LHCN-M2 (cell line): ENCODE measurements at places on chromosomes 4 and X.

DNA sequence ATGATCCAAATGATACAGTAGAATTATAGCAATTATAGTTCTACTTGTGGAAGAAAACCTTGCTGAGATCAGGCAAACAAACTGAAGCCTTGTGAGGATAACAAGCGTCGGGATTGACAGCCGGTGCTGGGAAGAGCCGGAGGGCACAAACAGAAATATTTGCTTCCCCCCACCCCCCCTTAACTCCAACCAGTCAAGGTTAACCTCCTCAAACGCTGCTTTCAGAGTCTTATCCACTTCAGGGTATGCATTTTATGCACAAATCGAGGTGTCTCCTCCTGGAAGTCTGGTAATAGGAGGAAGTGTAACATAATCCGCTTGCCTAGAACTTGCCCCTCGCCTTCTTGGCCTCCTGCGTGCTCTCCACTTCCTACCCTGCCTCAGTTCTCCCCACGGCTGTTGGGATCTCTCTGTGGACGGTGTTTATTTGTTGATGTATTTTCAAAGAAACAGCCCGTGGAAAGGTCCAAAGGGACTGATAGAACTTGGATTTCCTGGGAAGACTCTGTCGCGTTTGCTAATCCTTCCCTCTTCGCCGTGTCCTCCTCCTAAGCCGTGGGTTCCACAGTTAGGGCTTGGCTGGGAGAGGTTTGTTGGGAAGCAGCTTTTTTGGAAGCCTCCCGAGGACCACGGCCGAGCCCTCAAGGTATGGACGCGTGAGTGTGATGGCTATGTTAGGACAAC, 4.1 kb upstream of the ARX start:
- no peak for DNase-seq

DNA sequence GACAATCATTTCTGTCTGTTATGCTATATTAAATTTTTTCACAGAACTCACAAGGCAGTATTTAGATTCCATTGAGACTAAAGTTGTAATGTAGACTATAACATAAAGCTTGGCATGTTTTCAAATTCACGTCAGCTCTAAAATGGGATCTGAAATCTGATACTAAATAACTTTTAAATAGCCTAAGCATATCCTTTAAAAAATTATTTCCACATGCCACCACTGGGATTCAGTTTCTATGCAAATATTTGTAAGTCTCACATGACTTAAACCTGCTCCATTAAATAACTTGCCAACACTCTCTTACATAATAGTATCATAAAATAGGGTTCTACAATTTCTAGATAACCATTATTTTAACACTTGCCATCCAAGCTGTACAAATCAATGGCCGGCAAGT, 32.4 kb downstream of the KLHL8 start:
- DNase-seq, result peak; percentile 27

DNA sequence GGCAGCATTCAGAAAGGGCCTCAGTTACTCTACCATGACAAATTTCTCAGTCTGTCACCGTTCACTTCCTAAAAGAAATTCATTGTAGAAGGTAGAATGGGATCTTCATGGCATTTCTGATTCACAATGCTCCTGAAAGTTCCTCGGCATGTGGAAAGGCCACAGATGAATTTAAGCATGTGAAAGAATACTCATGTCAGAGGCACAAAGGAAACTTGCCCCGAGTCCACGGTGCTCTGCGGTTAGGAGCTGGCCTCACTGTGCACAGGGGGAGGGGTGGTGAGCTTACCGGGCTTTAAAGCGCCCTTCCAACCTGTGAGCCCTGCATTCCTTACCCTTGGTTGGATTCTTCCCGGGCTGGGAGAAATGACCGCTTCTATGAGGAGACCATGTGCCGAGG, 9.3 kb downstream of the TKTL1 start:
- no peak for DNase-seq

GRCh38 chr4:148847544-148848255, 405.5 kb upstream of the NR3C2 start:
- DNase-seq, result no peak

DNA sequence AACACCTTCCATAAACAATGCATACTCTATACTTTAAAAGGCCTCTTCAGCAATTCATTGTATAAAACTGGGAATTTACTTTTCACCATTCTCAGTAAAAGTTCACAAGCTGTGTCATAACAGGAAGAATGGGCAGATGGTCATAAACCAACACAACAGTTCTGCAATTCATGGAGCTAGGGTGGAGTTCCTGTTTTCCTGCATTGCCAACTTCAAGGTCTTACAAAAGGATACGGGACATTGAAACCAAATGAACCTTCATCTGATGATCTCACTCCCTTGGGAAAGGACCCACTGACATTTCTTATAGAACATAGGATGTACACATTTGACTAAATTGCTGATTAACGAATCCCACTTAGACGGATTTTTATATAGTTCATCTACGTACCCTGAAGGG, 4.1 kb downstream of the KDR start:
- DNase-seq, result no peak

- no peak for DNase-seq
Observed at GRCh38 chr4:140952717-140953116, 180.6 kb downstream of the RNF150 start.

GRCh38 chrX:15343075-15343476, 7.8 kb upstream of the PIGA start:
- peak; percentile 14 for DNase-seq

DNA sequence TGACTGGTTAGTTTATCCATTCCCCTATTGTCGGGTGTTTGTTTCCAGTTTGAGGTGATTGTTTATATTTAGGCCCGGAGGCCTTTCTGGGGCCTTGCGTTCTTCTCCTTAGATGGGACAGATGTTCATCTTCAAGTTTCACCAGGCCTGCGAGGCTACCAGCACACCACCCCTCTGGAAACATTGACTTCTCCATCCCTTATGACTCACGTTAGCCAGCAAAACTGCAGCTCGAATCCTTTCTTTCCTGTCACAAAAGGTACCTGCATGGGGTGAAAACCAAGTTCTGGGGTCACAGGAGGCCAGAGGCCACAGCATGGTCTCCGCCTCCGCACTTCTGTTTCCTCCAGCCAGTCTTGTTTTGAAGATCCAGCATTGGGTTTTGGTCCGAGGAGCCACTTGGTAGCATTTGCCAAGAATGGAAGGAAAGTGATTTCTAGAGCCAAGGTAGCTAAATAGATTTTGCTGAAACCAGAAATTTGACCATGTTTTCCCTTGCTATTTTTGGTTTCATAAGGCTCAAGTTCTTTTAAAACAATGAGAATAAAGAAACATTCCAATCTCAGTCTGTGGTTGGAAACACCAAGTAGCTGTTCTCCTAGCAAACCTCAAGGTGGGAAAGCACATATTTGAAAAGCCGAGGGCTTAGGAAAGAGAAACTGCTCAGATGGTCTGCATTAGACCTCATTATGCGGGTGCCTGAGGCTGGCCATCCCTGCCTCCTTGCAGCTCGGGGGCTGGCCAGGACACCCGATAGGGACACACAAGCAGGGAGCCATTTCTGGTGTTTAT, 5.6 kb downstream of the NYX start:
- peak; percentile 57 for DNase-seq

DNA sequence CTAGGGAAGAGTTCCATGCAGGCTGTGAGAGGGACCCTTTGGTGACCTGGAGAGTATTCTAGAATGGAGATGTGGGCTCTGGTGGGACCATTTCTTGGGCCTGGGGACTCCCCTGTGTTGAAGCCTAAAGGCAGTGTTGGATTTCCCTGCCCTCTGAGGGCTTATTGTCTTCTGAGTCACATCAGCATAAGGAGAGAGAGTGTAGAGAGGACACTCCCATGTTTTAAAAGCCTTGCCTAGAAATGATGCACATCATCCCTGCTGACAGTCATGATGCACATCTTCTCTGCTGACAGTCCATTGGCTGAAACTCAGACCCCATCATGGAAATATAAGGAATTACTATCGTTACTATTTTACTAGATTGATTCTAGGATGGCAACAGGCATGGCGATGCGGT, 51.9 kb downstream of the FAM114A1 start:
- DNase-seq, result peak; percentile 10

DNA sequence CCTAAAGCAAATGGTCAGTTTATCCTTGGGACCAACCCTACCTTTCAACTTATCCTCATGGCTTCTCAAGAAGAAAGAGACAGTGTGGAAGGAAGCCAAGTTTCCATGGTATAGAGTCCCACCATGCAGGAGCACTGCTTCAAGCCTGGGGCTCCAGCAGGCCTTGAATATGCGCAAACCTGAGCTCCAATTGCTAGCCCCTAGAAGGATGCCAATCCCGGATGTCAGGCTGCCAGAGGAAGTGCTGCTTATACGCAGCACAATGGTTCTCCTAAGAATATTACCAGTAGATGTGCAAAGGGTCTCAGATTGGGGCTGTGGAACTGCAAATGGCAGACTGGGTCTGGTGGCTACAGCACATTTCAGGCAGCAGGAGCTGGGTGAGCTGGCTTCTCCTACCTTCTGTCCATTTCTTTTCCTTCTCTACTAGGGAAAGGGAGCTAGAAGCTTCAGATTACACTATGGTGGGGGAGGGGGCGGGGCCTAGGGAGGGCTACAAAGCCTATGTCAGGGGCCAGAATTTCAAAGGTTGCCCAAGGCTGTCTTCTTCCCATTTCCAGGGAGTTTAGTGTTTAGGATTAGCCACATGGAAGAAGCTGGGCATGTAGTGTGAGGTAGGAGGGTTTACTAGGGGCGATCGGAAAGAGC, 40.7 kb upstream of the CITED1 start:
- DNase-seq, result no peak

- DNase-seq, result no peak
Observed at GRCh38 chrX:46645614-46646013, 72.0 kb downstream of the CHST7 start.

GRCh38 chrX:72258174-72258573, 18.9 kb downstream of the RPS4X start:
- peak; percentile 70 for DNase-seq

DNA sequence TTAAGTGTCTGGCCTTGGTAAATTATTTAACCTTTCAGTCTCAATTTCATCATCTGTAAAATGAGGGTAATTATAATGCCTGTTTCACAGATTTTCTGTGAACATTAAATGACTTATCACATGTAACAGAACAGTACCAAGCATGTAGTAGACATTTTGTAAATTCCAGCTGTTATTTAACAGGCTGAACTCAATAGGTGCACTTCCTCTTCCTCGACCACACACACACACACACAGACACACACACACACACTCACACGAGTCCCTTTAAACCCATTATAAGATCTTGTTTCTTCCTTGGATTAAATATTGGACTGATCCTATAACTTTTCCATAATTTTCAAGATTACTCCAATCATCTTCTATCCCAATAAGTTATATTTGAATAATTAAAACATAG, 53.4 kb upstream of the COL25A1 start:
- no peak for DNase-seq

GRCh38 chr4:7337196-7338058, 97.3 kb downstream of the PSAPL1 start:
- no peak for DNase-seq

DNA sequence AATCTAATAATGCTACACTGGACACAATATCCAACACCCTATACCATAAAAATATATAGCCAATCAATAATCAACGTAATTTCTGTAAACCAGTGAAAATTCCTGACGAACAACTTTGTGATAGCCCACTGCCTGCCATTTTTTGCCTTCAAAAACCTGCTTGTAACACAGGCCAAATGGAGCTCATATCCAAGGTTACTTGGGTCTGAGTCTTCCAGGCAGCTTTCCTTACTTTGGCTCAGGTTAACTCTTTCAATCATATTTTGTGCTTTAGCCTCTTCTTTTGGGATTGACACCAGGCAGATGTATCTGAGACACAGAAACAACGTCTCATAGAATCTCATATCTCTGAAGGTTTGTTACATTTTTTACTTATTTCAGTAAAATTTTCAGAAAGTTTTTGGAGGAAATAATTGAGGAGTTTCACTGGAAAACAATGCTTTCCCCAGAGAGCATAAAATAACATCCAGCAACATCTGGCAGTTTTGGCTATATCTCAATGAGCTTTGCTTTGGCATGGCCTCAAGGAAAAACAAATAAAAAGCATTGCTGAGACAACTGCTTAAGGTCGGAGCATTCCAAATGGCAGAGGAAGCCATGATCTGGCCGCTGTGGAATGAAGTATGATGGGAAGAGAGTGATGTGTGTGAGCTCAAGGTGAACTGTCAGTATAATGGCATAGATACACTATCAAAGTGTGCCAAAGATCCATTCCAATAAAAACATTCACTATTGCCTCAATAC, 162.9 kb upstream of the SPIN4 start:
- peak; percentile 79 for DNase-seq

GRCh38 chr4:101269682-101270081, 77.6 kb downstream of the PPP3CA start:
- no peak for DNase-seq

DNA sequence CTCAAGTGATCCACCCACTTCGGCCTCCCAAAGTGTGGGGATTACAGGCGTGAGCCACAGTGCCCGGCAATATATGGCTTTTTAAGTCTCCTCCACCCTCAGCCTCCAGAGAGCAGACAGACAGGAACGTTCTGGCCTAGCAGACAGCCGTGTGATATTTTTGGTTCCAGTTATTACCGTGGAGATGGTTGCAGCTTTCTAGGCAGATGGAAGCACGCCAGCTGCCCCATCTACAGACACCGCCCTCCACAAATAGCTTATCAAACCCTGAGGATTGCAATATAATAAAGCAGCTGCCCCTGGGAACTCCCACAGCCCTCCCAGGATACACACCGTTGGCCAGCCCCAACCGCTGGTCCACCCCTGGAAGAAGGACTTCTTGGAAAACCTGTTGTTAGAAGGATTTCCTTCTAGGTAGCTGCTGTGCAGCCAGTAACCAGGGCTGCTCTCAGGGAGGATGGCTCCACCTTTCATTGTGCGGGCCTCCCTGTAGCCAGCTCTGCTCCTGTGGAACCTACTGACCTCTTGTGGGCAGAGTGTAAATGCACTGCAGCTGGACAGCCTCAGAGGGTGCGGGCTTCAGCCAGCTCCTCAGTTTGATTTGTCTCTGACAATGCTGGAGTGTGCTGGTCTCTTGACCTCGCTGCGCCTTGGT, 44.0 kb downstream of the SLC25A5 start:
- peak; percentile 62 for DNase-seq

DNA sequence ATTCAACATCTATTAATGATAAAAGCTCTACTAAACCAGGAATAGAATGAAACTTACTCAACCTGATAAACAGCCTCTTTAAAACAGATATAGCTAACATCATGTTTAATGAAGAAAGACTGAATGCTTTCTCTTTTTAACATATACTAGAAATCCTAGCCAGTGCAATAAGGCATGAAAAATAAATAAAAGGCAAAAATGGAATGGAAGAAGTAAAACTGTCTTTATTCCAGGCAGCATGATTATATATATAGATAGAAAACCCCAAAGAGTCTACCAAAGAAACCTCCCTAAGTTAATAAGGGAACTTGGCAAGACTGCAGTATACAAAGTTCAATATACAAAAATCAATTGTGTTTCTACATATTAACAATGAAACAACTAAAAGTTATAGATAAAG, 25.5 kb downstream of the WDFY3 start:
- no peak for DNase-seq

- peak; percentile 68 for DNase-seq
Observed at GRCh38 chr4:38752372-38752940, 30.3 kb downstream of the TLR10 start.

GRCh38 chr4:23904639-23905071, 14.8 kb upstream of the PPARGC1A start:
- peak; percentile 79 for DNase-seq

- DNase-seq, result no peak
Observed at GRCh38 chr4:3385711-3386420, 55.9 kb upstream of the HGFAC start.
